Lung (tissue), 17 donors: ENCODE measurements at places on chromosomes 3 and 15. TPM values are rescaled to one million over a fixed set of nuclear protein-coding genes. Genes with fewer than 3 reads are reported as not detected.

DNA sequence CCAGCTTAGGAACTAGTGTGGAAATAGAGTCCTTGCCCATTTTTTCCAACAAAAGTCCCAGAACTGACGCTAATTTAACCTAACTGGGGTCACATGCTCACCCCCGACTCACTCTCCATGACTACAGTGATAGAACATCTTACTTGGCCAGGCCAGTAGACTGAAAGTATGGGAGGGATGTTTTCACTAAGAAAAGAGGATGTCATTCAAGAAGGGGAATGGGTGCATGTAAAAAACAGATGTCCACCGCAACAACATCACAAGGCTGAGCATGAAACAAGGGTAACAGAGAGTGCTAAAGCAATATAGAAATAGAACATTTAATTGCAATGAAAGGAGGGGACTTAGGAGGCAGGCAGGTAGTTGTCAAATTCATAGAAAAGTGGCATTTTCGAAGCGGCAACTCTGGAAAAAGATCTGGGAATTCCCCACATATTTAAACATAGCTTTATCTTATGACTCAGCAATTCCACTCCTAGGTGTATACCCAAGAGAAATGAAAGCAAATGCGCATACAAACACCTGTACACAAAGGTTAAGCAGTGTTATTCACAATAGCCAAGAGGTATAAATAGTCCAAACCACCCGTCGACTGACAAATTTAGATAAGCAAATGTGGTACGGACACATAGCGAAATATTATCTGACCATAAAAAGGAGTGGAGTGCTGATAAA is 41.1 kb upstream of the UBE2E2 start:
- no peak overlapping the region for H3K27ac ChIP-seq
- no peak overlapping the region for H3K4me3 ChIP-seq
- H3K36me3 ChIP-seq, result no peaks in the 10 kb centered on the region
- H3K4me1 ChIP-seq, result no peaks in the 10 kb centered on the region

Gene MKRN3
- total RNA-seq, result not detected

DNA sequence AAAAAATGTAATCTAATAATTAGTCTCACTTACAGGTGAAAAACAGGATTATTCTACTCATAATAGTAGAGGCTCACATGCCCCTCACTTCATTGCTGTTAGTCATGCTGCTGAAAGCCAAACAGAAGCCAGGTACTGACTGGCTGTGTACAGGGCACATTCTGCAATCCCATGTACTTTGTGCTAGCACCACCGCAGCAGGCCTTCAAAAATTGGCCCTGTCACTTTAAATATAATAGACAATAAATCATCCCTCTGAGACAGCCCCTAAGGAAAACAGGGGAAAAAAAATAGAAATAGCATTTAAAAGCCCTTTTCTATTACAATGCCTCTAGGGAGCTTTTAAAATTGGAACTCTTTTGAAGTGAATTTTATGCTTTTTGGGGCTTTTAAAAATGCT is 723.8 kb downstream of the TUSC7 start:
- H3K27ac ChIP-seq, result no peak overlapping the region
- H3K27me3 ChIP-seq, result no peaks in the 10 kb centered on the region
- no peak for DNase-seq
- H3K4me1 ChIP-seq, result no peaks in the 10 kb centered on the region
- no peak overlapping the region for H3K4me3 ChIP-seq

DNA sequence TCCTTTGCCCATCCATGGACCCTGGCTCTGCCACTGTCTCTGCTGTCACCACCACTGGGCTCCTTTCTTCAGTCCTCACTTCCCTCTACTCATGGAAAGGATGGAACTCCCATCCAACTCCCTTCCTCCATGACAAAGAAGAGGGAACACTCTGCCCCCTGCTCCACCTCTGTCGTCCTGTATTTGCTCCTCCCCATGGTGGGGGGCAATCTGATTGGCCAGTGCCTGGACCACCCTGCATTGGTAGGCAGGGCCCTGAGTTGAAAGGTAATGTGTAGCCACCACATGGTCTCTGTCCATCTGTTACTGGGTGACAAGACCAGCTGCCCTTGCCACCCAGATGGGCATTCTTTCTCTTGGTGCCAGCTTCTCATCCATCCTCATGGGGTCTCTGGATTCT is 20.7 kb upstream of the HEG1 start:
- H3K4me1 ChIP-seq, result peaks cover 9% of the 10 kb centered on the region
- no peak overlapping the region for H3K27ac ChIP-seq
- H3K4me3 ChIP-seq, result no peak overlapping the region

GRCh38 chr3:72830452-72831223 is 17.6 kb downstream of the SHQ1 start:
- no peak for DNase-seq
- H3K36me3 ChIP-seq, result peaks cover 2% of the 10 kb centered on the region
- H3K4me3 ChIP-seq, result no peak overlapping the region
- no peaks in the 10 kb centered on the region for H3K4me1 ChIP-seq

Gene MYO5A
- 30.5 TPM for total RNA-seq

DNA sequence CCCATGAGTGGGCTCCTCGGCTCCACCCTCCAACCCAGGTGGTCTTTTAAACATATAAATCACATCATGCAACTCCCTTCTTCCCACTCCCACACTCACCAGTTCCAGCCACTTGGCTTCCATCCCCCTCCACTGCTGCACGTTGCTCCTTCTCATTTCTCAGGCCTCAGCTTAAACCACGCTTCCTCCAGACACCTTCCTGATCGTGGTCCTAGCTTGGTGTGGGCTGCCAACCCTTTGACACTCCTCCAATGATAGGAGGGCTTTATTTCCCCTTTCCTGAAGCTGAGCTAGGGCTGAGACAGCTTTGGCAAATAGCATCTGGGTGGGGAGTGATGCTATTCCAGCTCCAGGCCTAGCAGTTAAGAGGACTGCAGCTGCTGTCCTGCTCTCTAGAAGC is 130.1 kb downstream of the SRGAP3 start:
- no peak for DNase-seq
- no peaks in the 10 kb centered on the region for H3K36me3 ChIP-seq
- no peak overlapping the region for H3K27ac ChIP-seq
- H3K4me1 ChIP-seq, result no peaks in the 10 kb centered on the region

Gene WWTR1
- total RNA-seq, result 88.9 TPM

Gene NOX5
- 0.77 TPM for total RNA-seq

- no peaks in the 10 kb centered on the region for H3K27me3 ChIP-seq
- H3K4me1 ChIP-seq, result peaks cover 10% of the 10 kb centered on the region
- H3K4me3 ChIP-seq, result no peak overlapping the region
- no peaks in the 10 kb centered on the region for H3K36me3 ChIP-seq
- no peak for DNase-seq
These were observed 29.3 kb upstream of the SH3BP5 start for GRCh38 chr3:15361494-15362214.

- H3K36me3 ChIP-seq, result no peaks in the 10 kb centered on the region
- DNase-seq, result no peak
- no peaks in the 10 kb centered on the region for H3K4me1 ChIP-seq
- H3K27me3 ChIP-seq, result no peaks in the 10 kb centered on the region
- no peak overlapping the region for H3K27ac ChIP-seq
These were observed 357.9 kb upstream of the KCNH8 start for GRCh38 chr3:18790384-18790783.

Gene NTRK3
- total RNA-seq, result 11.0 TPM

- no peaks in the 10 kb centered on the region for H3K27me3 ChIP-seq
- H3K27ac ChIP-seq, result no peak overlapping the region
- no peaks in the 10 kb centered on the region for H3K4me1 ChIP-seq
- DNase-seq, result no peak
- no peak overlapping the region for H3K4me3 ChIP-seq
- H3K36me3 ChIP-seq, result no peaks in the 10 kb centered on the region
These were observed 34.1 kb upstream of the KLHL25 start for GRCh38 chr15:85828874-85829273.

DNA sequence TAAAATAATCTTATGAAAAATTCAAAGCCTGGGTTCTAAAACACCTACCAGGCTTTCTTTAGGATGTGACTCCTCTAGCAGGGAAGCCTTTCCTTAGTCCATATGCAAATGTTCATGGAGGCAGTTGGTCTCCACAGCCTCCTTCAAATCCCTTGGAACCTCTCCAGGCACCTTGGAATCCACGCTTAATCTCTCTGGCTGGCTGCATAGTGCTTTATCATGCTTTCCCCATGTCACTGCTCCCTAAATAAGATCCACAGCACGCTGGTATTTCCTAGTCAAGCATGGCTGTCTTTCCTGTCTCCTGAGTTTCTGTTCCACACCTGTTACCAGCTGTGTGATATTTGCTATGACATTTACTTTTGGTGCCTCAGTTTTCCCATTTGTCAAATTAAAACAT is 71.3 kb downstream of the CLSTN2 start:
- no peaks in the 10 kb centered on the region for H3K27me3 ChIP-seq
- H3K27ac ChIP-seq, result no peak overlapping the region
- H3K36me3 ChIP-seq, result no peaks in the 10 kb centered on the region
